ENCODE measurements at places on chromosomes 16 and 17.

DNA sequence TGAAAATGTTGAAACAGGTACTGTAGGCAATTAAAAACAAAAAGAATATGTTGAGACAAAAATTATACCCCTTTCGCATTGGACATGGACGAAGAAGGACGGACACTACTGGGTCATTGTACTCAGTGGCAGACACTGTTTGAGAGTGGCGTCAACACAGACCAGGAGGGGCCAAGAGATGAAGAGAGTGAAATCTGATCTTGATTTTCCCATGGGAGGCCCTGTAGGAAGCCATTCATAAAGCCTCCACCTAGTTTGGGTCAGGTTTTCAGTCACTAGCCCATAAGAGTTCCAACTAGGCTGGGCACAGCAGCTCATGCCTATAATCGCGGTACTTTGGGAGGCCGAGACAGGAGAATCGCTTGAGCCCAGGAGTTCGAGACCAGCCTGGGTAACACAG, 23.6 kb upstream of the SMURF2 start:
- DNase-seq, result no peak

GRCh38 chr16:11004351-11004750, 60.0 kb downstream of the CLEC16A start:
- DNase-seq, result no peak

DNA sequence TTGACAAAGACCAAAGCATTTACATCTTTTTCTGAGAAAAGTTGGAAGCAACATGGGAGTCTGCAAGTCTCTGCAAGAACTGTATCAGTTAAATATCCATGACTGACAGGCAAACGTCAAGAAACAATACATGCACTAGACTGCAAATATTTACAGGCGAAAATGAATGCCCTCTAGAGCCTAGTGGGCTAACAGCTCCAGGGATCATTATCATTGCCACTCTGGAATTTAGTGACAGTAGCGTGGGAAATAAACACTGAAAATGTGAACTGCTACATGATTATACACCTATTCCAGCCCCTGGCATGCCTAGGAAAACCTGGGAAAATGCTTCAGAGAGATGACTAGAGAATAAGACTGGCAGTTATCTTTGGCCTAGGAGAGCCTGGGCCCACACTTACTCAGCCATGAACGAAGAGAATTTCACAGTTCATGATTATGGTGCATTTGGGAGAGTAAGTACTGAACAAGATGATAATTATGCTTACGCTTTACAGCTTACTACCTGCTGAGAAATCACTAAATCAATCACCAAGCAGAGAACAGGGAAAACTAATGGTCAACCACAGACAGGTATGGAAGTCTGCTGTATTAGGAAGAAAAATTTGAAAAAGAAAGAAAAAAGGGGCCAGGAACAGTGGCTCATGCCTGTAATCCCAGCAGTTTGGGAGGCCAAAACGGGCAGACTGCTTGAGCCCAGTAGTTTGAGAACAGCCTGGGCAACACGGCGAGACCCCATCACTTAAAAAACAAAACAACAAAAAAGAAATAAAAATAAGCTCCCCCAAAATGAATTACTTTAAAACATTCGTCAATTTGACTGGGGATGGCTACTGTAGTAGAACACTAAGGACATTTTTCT, 66.6 kb upstream of the CLEC18B start:
- no peak for DNase-seq

DNA sequence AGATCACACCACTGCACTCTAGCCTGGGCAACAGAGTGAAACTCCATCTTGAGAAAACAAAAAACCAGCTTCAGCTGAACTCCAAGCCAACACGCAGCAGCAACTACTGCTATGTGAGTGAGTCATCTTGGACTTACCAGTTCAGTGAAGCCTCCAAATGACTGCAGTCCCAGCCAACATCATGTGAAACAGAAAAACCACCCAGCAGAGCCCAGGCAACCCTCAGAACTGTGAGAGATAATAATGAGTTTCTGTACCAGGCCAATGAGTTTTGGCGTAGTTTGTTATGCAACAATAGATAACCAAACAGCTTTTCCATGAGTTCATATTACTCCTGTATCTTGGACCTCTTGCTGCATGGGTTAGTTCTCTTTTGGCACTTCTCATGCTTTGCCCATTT, 23.3 kb downstream of the PHF12 start:
- no peak for DNase-seq

DNA sequence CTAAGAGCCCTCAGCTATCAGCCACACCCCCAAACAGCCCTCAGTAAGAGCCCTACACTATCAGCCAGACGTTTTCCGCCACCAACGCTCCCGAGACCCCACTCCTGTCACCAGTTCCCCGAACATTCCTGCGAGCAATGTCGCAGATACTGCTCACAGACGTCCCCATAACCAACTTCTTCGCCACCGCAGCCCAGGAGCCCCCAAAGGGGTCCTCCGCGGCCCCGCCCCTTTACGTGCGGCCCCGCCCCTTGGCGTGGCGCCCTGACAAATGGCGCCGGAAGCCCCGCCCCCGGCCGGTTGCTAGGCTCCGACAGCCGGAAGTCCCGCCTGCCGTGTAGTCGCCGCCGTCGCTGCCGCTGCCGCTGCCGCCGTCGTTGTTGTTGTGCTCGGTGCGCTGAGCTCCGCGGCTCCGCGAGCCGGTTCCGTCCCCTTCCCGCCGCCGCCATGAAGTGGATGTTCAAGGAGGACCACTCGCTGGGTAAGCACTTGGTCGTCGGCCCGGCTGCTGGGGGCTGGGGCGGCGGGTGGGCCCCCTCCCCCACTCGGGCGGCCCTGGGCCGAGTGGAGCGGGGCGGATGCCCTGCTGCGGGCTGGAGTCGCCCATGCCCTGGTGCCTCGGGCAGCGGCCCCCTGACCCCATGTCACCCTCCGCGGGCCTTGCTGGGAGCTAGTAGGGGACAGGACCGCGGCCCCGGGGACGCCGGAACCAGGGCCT, at the start of gene GABARAPL2:
Gene GABARAPL2 (plus strand): TSS at position 340 of the 718 bp plus-strand sequence. CDS start 108 bp downstream, at position 448.
- peak; percentile 91 for DNase-seq

- no peak for DNase-seq
Observed at GRCh38 chr16:22861580-22861979, 47.6 kb downstream of the HS3ST2 start.

DNA sequence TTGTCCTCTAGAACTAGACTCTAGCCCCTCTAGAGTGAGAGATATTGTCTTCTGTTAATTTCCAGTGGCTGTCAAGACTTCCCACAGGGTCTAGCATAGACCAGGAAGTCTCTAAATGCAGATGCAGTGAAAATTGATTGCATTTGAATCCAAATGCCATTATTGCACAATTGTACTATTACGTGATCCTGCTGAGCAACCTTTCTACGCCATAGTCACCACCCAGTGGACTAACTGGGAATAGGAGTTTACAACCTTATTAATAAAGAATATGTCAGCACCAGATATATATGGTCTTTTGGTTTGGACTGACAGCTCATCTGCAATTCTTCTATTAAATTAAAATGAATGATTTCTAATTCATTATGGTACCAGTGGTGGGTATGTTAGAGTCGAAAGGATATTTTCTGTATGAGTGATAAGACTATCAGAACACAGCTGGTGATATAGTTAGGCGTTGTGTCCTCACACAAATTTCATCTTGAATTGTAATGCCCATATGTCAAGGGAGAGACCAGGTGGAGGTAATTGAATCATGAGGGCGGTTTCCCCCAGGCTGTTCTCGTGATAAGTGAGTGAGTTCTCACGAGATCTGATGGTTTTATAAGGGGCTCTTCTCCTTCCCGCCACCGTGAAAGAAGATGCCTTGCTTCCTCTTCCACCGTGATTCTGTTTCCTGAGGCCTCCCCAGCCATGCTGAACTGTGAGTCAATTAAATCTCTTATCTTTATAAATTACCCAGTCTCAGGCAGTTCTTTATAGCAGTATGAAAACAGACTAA, 138.9 kb upstream of the CA10 start:
- DNase-seq, result no peak

DNA sequence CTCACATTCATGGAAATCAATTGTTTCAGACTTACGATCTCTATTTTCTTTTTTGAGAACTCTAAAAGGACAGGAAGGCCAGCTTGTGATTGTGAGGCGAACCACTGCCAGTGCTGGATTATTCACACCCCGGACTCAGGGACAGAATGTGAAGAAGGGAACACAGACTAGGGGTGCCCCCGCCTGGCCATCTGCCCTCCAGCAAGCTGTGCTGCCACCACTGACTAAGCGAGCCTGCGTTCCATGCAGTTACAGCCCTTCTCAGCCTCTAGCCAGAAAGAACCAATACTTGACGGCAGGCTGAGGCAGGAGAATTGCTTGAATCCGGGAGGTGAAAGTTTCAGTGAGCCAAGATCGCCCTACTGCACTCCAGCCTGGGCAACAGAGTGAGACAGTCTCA, 2.8 kb downstream of the HAGH start:
- DNase-seq, result no peak

GRCh38 chr16:64736857-64737256, 385.0 kb downstream of the CDH11 start:
- no peak for DNase-seq

Measured in germinal center (tissue), 1 donor.